ENCODE measurements at places on chromosomes 3 and 15.

GRCh38 chr3:45611628-45612081, 17.1 kb downstream of the LIMD1 start:
- DNase-seq: no peak

DNA sequence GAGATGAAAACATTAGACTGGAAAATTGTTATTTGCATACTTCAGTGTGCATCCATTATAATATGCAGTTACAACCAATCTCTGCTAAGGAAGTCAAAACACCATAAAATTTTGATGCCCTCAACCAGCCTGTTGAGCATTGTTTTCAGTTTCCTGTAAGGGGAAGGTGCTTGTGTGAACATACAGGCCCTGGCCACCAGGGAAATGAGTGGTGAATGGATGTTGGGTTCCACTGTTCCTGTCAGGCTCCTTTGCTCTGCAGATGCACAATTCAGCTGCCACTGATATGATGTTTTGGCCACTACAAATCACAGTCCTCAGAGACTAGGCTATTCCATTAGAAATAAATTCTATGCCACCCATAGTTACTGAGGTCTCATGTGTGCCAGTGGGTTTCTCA, 184.6 kb downstream of the SYNPR start:
- no peak for DNase-seq

- no peak for DNase-seq
These were observed 124.2 kb downstream of the TFG start for GRCh38 chr3:100833483-100833882.

- DNase-seq: no peak
These were observed 120.8 kb downstream of the SLCO3A1 start for GRCh38 chr15:91974321-91974720.

DNA sequence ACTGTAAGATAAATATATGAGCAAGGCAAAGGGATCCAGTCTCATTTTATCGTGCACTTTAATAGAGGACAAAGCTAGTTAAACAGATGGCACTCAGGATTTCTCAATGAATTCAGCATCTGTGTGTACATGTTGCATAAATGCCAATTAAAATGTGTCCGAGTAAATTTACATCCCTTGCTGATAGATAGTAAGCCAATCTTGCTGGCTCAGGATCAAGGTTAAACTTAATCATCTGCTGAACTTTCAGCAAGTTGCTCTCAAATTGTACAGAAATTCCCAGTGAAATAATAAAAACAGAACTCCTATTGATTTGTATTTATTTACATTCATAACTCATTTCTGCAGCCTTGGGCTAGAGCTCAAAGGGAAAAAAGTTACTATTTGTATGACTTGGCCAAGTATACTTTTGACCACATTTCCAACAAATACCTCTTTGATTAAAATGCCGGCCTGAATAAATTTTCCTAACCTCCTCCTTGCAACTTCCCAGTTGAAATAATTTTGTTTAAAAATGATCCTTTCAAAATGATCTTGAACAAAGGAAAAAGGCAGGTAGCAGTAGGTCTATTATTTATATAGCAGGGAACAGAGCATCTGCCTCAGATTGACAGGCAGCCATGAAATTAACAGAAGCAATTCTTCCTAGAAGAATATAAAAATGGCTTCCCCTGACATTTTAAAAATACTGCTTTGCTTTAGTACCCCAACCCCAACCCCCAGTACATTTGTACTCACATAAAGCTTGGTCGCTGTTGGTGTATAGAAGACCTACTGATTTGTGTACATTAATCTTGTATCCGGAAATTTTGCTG, 1001.9 kb downstream of the ROBO1 start:
- no peak for DNase-seq

DNA sequence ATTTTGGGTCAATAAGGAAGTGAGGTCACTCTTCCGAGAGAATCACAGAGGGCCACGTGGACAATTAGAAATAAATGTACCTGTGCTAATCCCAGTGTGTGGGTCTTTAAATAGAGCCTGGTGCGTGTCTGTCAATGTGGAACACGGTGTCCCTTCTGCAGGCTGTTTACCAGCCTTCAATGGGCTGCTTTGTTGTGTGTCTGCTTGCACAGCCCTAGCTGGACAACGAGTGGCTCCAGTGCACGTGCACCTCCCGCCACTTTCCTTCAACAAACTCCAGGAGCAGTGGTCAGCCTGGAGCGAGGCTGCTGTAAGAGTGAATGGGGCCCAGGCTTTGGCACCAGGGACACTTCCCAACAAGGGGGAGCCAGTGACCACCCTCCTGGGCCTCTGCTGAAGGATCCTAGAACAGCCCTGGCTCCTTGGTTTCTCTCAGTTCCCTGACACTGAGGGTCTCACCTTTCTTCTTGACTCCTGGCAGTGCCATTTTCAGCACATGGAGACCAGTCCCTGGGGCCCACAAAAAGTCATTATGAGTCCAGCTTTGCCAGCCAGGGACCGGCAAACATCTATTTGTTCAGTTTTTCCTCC, 76.1 kb downstream of the ISG20 start:
- DNase-seq: no peak

GRCh38 chr15:60355148-60355857, 42.5 kb downstream of the ANXA2 start:
- no peak for DNase-seq

- no peak for DNase-seq
These were observed 104.7 kb downstream of the UNC13C start for GRCh38 chr15:54082836-54083492.

GRCh38 chr3:110779581-110779980, 292.0 kb upstream of the NECTIN3 start:
- no peak for DNase-seq

DNA sequence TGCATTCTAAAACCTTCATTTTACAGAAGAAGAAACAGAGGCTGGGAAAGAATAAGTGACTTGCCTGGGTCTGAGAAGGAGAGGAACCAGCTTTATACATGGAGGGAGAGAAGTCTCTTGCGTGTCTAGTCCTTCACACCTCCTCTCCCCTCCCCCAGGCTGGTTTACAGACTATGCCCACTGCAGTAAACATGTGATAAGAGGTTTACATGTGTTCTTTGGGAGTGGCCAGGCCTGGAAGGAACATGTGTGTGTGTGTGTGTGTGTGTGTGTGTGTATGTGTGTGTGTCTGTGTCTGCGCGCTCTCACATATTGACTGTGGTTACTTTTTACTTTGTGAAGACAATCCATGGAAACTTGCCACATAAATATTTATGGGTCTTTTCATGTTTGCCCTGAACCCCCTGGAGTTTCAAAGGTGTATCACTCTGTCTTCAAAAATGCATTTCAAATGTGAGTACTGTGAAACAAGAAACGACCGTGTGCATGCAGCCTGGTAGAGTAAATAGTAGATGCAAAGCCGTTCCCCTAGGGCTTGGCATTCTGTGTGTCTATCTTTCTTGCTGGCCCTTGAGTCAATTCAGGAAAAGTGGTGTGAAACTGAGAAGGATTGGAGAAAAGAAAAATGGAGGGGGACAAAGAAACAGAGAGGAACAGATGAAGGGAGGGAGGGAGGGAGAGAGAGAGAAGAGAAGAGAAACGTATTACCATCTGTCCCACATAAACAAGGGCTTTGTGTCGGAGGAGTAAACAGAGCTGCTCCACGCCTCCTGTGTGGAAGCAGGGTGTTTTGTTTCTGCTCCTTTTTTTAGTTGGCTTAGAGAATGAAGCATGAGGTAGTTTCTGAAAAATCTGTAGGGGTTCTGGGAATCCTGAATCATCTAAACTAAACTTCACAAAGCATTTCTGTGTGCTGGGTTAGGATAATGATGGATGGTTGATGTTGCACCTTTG, 51.7 kb downstream of the CLDN11 start:
- no peak for DNase-seq

DNA sequence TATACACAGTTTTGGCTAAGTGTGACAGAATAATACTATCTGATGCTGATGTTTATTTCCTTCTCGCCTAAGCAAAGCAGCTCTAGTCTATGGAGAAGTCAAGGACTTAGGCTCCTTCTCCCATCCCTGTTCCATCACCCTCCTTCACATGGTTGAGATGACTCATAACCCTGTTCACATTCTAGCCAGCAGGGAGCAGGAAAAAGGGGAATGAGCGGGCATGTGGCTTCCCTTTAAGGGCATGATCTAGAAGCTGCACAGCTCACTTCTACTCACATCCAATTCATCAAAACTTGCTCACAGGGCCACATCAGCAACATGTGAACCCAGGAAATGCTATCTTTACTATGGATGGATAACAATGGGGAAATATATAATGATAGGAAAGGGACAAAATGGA, 40.9 kb downstream of the CBLB start:
- DNase-seq: no peak

Measured in activated T-cell treated with anti-CD3 and anti-CD28 coated beads for 24 hours (primary cell).